Umbilical cord (tissue), 2 donors: ENCODE measurements at places on chromosomes 1 and 21. TPM values are rescaled to one million over a fixed set of nuclear protein-coding genes. Genes with fewer than 3 reads are reported as not detected.

MPL gene
- not detected for total RNA-seq

GRCh38 chr21:34012640-34013039 is 60.7 kb upstream of the MRPS6 start:
- DNase-seq: no peak

- DNase-seq: no peak
These were observed 20.4 kb upstream of the TNR start for GRCh38 chr1:175763797-175764196.

DNA sequence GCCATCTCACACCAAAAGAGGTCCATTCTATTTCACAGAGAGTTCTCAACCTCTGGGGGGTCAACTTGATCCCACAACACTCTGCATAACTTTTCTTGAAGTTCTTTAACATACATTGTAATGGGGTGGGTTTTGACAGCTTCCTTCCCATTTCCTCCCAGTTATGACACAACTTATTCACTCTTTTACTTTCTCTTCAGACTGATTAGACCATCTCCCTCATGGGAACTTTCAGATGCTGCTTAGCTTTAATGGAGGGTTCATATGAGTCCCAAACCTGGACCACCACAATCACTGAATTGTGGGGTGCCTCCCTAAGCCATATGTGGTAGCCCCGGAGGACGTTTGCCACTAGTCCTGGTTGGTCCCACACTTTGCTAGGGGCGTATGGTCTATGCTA is 28.3 kb upstream of the KCNJ15 start:
- no peak for DNase-seq

DNA sequence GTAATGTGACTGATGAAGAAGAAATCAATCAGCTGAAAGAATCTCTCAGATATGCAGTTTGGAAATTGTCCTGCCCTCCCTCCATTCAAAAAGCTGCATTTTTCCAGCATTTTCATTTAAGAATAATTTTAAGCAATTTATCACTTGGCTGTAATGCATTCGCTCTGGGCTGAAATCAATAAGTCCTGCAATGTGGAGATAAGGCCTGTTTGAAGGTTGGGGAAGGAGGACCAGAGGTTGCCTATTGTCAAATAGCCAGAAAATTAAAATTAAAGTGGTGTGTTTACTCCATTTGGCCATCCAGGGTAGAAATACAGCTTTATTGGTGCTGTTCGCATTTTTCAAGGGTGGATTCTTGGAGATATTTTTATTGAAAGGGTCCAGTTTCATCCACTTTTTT is 187.6 kb upstream of the NFIA start:
- no peak for DNase-seq
